ENCODE measurements at places on chromosomes 1 and 21.

DNA sequence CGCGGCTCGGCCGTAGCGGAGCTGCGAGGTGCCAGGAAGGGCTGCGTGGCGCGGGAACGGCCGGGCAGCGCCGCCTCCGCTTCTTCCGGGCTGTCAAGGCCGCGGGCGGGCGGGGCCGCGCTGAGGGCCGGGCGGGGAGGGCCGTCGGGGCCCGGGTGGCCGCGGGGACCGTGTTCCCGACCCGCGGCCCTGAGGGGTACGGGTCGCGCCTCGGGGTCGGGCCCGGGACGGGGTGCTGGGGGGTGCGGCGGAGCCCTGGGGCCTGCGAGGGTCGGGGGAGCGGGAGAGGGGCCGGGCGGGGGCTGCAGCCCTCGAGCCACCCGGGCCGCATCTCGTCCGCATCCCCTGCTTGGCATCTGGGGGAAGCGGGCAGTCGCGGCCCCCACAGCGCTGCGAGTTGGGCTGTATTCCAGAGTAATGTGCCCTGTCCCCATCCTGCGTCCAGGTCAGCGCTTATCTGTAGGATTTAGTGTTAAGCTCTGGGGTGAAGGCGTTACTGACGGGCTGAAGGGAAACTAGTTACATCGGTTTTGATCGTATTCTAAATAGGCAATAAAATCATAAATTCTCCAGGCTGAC is 379 bp downstream of the RER1 start:
- no peaks in the 10 kb centered on the region for H3K36me3 ChIP-seq
- no peak for DNase-seq
- H3K4me1 ChIP-seq: peaks cover 9% of the 10 kb centered on the region
- H3K27ac ChIP-seq: peak overlapping the region; percentile 86
- no peaks in the 10 kb centered on the region for H3K27me3 ChIP-seq

GRCh38 chr1:41520951-41521752 is 36.7 kb upstream of the EDN2 start:
- H3K4me1 ChIP-seq: peaks cover 10% of the 10 kb centered on the region
- H3K36me3 ChIP-seq: no peaks in the 10 kb centered on the region
- H3K27me3 ChIP-seq: no peaks in the 10 kb centered on the region
- H3K27ac ChIP-seq: no peak overlapping the region

- no peak overlapping the region for H3K4me3 ChIP-seq
- H3K4me1 ChIP-seq: no peaks in the 10 kb centered on the region
- H3K27me3 ChIP-seq: no peaks in the 10 kb centered on the region
- H3K27ac ChIP-seq: no peak overlapping the region
- no peak for DNase-seq
Observed at GRCh38 chr1:99227056-99227897, 37.0 kb upstream of the PLPPR4 start.

DNA sequence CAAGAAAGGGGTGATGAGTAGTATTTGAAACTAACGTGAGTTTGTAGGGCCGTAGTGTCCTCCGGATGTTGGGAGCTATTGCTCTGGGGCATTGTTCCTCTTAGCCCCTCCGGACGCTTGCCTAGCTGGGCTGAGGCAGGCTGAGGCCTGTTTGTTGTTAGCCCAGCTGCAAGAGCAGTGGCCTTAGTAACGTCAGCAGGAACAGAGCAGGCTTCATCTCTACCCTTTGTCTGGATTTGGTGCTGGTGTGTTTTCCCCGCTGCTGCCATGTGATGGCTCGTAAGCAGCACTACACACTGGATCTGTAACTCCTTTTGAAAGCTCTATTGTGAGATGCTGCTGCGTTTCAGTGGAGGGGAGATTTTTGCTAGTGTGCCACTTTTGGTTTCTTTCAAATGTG is 57.6 kb downstream of the DNM3 start:
- no peaks in the 10 kb centered on the region for H3K36me3 ChIP-seq
- no peak overlapping the region for H3K27ac ChIP-seq
- DNase-seq: no peak
- no peaks in the 10 kb centered on the region for H3K4me1 ChIP-seq
- no peaks in the 10 kb centered on the region for H3K27me3 ChIP-seq

- H3K4me3 ChIP-seq: no peak overlapping the region
- H3K36me3 ChIP-seq: no peaks in the 10 kb centered on the region
- H3K27ac ChIP-seq: no peak overlapping the region
- no peaks in the 10 kb centered on the region for H3K4me1 ChIP-seq
Observed at GRCh38 chr1:233395863-233396646, 68.5 kb downstream of the MAP3K21 start.

DNA sequence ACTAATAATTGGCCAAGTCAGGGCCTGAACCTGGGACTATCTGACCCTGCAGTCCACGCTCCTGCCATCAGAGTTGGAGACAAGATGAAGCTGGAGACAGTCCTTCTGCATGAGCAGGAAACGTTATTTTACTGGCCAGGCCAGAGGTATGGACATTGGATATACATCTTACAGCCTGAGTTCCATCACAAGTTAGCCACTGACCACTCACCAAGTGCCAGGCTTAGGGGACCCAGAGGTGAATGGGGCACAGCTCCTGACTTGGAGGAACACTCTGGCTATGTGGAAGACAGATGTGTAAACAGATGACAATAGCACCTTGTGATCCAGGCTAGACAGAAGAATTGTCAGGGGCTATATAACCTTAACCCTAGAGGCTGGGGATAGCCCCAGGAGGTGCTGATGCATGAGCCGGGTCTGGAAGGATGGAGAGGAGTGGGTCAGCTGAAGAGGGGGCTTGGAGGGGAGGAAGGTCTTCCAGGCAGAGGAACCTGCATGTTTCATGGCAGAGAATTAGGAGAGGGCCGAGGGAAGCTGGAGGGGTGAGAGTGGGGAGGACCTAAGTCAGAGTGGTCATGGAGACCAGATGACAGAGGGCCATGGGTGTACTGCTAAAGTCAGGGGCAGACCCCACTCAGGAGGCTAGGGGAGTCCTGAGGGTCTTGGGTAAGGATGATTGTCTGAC is 52.5 kb upstream of the DMRTB1 start:
- no peaks in the 10 kb centered on the region for H3K4me1 ChIP-seq
- H3K36me3 ChIP-seq: no peaks in the 10 kb centered on the region
- DNase-seq: no peak
- H3K27ac ChIP-seq: no peak overlapping the region

- no peak for DNase-seq
- H3K27ac ChIP-seq: no peak overlapping the region
- H3K27me3 ChIP-seq: no peaks in the 10 kb centered on the region
Observed at GRCh38 chr1:18481921-18482701, 1.4 kb downstream of the KLHDC7A start.

DNA sequence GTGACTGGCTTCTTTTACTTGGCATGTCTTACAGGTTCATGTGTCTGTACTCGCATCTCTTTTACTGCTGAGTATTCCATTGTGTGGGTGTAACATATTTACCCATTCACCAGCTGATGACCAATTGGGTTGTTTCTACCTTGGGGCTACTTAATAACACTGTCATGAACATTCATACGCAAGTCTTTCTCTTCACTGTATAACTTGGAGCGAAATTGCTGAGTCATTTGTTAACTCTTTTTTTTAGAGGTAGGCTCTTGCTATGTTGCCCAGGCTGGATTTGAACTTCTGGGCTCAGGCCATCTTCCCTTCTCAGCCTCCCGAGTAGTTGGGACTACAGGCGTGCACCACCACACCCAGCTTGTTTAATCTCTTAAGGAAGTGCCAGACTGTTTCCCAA is 6.5 kb downstream of the PYCR2 start:
- H3K36me3 ChIP-seq: no peaks in the 10 kb centered on the region

GRCh38 chr1:80153762-80154161 is 1147.2 kb upstream of the ADGRL4 start:
- H3K36me3 ChIP-seq: no peaks in the 10 kb centered on the region
- no peaks in the 10 kb centered on the region for H3K4me1 ChIP-seq
- H3K27ac ChIP-seq: no peak overlapping the region
- no peaks in the 10 kb centered on the region for H3K27me3 ChIP-seq

DNA sequence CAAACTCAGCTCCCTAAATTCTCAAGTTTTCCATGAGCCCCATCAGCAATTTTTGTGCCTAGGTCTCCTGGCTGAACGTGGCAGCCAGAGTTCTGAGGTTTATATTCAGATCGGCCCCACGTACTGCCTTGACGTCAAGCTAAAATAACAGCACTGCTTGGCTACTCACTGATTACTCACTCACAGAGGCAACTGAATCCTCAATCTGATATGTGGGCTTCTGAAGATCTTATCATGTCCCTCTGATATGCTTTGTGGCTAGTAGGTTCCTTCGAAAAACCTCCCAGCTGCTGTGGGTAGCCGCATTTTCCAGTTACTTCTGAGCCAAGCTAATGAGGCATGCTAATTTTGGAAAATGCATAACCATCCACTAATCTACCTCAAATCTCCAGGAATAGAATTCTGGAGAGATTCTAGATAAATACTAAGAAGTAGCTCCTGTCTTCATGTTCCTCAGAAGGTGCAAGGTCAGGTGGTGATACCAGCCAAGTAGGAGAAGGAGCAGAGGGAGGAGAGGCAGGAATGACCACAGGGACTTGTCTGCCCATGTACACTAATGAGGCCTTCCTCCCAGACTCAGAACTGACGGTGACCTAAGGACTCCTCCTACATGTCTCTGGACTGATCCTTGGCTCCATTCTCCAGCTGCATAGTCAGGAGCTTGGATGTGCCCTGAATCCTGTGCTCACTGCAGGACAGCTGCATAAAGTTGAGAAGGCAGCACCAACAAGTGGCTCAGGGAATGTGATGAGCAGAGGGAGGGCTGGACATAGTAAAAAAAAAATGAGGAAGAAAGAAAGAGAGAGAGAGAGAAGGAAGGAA is 263.7 kb downstream of the TNR start:
- H3K36me3 ChIP-seq: no peaks in the 10 kb centered on the region
- H3K4me1 ChIP-seq: no peaks in the 10 kb centered on the region
- H3K27me3 ChIP-seq: peaks cover 20% of the 10 kb centered on the region
- H3K4me3 ChIP-seq: no peak overlapping the region
- no peak for DNase-seq
- H3K27ac ChIP-seq: no peak overlapping the region

- H3K4me3 ChIP-seq: no peak overlapping the region
- H3K27ac ChIP-seq: no peak overlapping the region
- no peaks in the 10 kb centered on the region for H3K4me1 ChIP-seq
- H3K27me3 ChIP-seq: peaks cover 18% of the 10 kb centered on the region
- no peak for DNase-seq
Observed at GRCh38 chr21:41031701-41032220, 136.2 kb upstream of the BACE2 start.

DNA sequence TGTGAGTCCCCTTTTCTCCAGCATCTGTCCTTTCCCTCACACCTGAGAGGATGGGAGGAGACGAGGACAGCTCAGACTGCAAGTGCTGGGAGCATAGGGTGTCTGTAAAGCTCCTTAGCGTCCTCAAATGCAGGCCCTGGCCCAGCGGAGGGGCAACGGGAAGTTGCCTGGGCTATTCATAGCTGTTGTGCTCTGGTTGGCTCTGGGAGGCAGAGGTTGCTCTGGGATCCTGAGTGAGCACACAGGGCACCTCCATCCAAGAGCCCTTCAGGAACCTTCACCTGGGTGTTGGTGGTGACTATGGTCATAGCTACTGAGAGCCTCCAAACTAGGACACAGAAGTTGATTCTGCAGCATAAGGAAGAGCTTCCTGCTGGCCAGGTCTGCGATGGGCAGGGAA is 2.6 kb downstream of the PADI1 start:
- H3K4me1 ChIP-seq: no peaks in the 10 kb centered on the region
- H3K27ac ChIP-seq: no peak overlapping the region
- no peak overlapping the region for H3K4me3 ChIP-seq
- H3K27me3 ChIP-seq: peaks cover 24% of the 10 kb centered on the region
- no peak for DNase-seq

- DNase-seq: no peak
- no peaks in the 10 kb centered on the region for H3K36me3 ChIP-seq
- no peak overlapping the region for H3K27ac ChIP-seq
- no peaks in the 10 kb centered on the region for H3K4me1 ChIP-seq
- H3K4me3 ChIP-seq: no peak overlapping the region
Observed at GRCh38 chr1:195082183-195082582, 1526.1 kb downstream of the KCNT2 start.
